ENCODE measurements at places on chromosomes 6 and 20.

- DNase-seq: no peak
Measured at GRCh38 chr20:56875052-56875659, 246.1 kb downstream of the TFAP2C start.

GRCh38 chr20:55103188-55103587, 627.8 kb downstream of the DOK5 start:
- DNase-seq: no peak

DNA sequence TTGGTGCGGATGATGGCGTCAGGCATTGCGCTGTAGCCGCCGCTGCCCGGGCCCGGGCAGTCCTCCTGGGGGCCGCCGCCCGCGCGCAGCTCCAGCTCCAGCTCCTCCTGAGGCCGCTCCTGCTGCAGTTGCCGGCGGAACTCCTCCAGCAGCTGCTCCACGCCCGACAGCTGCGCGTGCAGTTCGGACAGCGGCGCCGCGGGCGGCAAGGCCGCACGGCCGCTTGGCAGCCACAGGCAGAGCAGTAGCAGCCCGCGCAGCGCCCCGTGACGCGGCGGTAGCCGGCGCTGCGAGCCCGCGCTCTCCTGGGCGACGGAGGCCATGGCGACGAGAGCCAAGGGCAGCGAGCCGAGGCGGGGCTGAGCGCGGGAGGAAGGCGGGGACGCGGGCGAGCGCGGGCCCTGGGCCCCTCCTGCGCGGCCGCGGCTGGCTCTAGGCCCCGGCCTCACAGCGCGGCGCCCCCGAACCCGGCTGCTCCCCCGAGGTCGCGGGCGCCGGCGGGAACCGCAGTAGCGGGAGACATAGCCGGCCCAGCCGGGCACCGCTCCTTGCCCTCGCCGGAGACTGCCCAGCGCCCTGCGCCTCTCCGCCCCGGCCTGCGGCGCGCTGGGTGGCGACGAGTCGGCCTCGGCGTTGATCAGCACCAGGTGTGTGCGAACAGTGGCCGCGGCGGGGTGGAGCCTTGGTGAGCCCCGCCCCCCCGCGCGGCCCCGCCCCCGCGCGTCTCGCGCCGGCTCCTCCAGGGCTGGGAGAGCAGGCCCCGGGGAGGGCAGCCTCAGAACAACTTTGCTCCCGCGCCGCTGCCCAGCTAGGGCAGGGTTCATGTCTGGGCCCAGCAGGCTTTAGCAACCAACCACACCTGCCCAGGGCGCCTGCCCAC, at the start of gene LRP11:
LRP11 (minus strand) TSS at position 662 of the 880 bp plus-strand sequence; CDS start at position 323, 339 bp downstream.
- peak; percentile 76 for DNase-seq

DNA sequence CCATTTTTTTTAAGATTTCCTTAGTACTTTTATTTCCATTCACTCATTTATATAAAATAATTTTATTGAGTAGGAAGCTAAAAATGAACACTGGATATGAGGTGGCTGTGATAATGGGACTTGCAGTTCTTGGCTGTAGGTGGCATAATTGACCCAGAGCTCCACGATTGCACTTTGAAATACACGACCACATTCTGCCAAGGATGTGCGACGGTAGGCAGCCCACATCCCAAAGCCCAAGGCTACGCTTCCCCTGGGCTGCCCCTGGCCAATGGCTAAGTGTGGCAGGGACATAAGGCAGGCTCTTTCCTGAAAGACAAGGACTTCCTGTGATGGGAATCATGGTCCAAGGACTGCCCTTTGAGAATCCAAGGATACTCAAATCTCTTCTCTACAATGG, 43.7 kb upstream of the ADTRP start:
- DNase-seq: no peak

- DNase-seq: no peak
Measured at GRCh38 chr6:45990162-45990561, 25.5 kb downstream of the CLIC5 start.

DNA sequence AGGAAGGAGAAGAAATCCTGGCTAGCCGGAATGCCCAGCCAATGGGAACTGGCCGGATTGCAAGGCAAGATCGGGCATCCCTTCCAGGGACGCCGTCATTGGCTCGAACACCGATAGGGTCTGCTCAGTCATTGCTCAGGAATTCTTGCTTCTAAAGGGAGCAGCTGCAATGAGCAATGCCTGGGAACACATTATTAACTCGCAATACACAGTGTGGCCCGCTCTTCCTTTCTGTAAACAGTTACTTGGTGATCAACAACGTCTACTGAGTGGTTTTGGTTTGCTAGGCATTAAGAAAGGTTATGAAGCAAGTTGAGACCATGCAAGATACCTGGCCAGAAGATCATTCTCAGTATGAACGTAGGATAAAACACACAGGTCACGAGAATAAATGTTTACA, 165.4 kb upstream of the CITED2 start:
- DNase-seq: no peak

GRCh38 chr20:61699495-61700374, 365.9 kb downstream of the TAF4 start:
- no peak for DNase-seq

DNA sequence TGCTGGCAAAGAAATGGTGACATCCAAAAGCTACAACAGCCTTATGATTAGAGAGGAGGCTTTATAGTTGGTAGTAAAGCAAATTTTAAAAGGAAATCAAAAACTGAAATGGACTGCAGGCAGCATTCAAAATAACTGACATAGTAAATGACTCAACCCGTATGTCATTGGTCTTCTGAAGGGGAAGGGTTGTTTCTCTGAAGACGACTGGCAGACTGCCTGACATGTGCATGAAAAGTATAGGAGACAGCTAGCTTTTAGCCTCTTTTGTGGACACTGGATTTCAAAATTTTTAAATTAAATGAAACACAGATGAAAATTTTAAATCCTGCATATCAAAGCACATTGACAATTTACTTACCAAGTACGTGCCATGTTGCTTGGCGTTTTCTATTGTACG, 90.7 kb downstream of the TRMT6 start:
- DNase-seq: no peak

GRCh38 chr20:17457588-17458190, 73.5 kb downstream of the BFSP1 start:
- DNase-seq: no peak

DNA sequence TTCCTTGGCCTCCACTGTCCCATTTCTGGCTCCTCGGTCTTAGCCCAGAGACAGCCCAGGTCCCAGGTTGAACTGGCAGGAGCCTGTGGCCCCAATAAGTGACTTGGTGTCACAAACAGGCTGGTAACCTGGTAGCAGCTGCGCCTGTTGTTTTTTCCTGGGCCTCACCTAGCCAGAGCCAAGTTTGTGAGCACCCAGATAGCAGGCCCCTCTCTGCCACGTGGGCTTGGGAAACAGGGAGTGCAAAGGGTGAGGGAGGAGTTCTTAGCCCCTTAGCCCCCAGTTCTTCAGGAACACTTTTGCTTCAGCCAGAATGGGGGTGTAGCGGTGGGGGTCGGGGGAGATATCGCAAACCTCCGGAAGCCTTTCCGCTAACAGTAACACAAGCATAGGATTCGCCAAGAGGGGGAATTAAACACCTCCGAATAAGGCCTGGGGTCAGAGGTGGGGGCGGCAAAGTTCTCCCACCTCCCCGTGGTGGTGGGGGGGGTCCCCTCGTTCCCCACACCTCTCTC, 760 bp downstream of the C6orf132 start:
- DNase-seq: no peak

- no peak for DNase-seq
Measured at GRCh38 chr20:43188234-43188653, 1.5 kb downstream of the PTPRT start.

DNA sequence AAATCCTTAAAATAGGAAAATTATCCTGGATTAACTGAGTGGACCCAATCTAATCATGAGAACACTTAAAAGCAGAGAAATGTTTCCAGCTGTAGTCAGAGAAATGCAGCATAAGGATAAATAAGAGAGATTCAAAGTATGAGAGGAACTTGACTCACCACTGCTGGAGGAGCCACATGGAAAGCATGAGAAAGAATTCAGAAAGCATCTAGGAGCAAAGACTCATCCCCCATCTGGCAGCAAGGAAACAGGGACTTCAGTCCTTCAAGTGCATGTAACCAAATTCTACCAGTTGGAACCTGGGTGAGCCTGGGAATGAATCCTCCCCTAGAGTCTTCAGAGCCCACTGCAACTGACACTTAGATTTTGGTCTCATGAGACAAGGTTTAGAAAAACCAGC, 33.7 kb downstream of the RNF146 start:
- no peak for DNase-seq

DNA sequence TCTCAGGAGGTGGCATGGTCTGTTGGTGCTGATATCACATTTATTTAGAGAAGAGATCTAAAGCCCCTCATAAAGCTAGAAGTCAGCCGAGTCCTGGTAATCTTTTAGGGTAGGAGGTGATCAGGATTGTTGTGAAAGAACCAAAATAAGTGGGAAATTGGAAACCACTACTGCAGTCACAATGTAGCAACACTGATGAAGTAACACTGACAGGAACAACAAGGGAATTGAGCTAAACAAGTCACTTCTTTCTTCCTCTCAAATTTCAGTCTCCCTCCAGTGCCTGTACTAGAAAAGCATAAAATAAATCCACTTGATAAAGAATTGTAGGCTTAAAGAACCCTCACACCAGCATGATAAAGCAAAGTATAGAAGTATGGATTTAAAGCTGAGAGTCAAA, 1509.0 kb downstream of the GRIK2 start:
- no peak for DNase-seq

DNA sequence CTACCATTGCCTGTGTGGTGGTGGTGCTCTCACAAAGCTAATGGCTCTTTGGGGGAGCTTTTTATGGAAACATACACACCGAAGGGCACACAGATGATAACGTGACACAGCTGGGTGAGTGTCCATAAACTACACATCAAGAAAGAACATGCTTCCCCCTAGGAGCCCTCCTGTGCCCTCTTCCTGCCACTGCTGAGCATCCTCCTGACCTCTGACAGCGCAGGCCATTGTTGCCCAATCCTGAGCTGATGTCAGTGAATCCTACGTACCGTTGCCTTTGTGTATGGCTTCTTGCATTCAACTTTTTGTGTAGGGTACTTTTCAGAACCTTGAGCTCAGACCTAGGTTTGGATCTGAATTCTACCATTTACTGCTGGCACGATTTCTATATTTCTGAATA, 65.8 kb upstream of the SLC22A1 start:
- no peak for DNase-seq

- no peak for DNase-seq
Measured at GRCh38 chr20:44589537-44589936, 7.2 kb downstream of the PKIG start.

DNA sequence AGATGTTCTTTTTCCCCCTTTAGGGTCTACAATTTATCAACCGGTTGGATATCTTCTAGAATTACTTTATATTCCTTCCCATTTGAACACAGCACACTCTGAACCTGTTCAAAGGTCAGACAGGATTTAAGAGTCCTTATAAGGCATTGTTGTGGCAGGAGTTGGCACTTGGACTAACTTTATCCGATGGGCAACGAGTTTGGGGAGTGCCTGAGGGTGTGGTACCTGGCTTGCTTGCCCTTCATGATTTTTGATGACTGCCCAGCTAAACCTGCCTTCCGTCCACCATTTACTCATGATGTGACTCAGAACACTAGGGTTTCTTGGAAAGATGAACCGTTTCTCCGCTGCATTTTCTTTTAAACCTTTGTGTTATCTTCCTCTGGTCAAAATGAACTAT, 285.2 kb downstream of the FOXC1 start:
- no peak for DNase-seq

- DNase-seq: no peak
Measured at GRCh38 chr6:30641048-30641447, 5.9 kb upstream of the C6orf136 start.

DNA sequence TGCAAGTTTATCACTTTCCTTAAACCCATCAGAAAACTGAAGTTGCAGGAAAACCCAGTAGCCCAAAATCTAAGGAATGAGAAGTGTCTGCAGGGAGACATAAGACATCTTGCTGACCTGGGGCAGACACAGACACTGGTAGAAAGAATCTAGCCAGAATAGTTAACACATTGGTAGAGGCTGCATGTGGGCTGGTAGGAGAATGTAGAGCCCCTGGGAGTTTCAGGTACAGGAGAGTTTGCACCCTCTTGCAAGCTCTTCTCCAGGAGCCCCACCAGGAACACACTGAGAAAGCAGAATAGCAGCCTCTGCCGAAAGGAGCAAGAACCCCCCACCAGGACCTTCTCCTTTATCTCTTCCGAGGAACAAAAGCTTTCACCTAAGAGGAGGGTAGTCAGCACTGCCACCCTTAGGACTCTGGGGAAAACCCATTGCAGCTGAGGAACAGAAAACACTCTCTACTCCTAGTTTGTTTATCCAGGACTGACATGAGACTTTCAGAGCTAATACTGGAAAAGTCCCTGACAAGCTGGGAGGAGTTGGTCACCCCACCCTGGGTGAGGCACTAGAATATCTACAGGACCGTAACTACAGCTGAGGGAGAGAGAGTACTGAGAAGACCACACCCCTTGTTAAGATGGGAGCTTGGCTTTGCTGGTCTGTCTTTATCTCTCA, 10.5 kb upstream of the OGFRL1 start:
- DNase-seq: no peak

GRCh38 chr6:3585320-3585935, 128.6 kb upstream of the SLC22A23 start:
- DNase-seq: no peak

All from right renal pelvis (tissue), 4 donors.